HCEC 1CT (cell line): ENCODE measurements at places on chromosomes 3 and 15.

DNA sequence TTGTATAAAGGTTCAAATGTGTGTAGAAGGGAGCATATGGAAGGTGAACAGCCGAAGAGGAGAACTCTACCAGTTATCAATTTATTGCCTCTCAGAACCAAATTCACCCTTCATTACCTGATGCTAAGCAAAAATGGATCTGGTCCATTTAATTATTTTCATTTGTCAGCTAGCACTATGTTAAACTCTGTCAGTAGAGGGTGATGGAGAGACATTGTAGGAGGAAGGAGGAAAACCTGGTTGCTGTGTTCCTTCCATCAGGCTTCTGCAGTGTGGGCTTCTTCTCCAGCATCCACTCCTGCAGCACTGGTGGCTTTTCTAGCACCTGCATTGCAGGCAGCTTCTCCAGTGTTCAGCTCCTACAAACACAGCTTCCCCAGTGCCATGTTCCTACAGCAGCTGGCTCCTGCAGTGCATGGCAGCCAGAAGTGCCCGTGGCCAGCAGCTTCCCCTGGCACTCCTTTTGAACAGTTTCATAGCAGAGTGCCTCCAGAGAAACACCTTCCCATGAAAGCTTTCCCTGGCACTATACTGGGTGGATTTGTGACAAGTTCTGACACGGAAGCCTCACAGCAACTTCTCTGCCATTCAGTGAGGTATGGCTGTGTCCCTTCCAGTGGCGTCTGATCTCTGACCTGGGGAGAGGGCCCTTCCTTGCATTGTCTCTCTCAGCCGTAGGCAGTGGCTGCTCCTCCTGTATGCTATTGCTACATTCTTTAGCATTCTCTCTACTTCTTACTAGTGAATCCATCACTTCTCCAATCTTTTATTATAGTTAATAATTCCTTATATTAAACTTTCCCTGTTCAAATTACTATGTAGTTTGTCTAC lies 14.6 kb upstream of the IL17RD start:
- DNase-seq = peak; percentile 12

GRCh38 chr15:52343831-52344230 lies 48.2 kb upstream of the MYO5C start:
- no peak for DNase-seq

DNA sequence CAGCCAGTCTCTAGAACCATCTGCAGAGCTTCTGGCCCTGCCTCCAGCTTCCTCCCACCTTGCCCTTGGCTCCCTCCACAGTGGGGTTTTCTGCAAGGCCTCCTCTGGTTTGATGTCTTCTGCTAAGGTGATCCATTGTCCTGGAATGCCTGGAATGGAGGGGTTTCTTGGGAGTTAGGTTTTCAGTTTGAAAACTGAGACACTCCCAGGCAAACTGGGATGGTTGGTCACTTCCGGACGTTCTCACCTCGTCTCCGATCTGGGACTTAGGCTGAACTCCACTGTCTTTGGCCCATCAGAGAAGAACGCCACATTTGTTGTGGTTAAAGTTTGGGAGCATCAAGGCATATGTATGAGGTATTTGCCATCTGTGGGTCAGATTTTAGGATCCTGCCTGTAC lies 77.4 kb upstream of the KLHL25 start:
- no peak for DNase-seq

- peak; percentile 34 for DNase-seq
These were observed 21.3 kb upstream of the PLCH1 start for GRCh38 chr3:155766206-155766605.

DNA sequence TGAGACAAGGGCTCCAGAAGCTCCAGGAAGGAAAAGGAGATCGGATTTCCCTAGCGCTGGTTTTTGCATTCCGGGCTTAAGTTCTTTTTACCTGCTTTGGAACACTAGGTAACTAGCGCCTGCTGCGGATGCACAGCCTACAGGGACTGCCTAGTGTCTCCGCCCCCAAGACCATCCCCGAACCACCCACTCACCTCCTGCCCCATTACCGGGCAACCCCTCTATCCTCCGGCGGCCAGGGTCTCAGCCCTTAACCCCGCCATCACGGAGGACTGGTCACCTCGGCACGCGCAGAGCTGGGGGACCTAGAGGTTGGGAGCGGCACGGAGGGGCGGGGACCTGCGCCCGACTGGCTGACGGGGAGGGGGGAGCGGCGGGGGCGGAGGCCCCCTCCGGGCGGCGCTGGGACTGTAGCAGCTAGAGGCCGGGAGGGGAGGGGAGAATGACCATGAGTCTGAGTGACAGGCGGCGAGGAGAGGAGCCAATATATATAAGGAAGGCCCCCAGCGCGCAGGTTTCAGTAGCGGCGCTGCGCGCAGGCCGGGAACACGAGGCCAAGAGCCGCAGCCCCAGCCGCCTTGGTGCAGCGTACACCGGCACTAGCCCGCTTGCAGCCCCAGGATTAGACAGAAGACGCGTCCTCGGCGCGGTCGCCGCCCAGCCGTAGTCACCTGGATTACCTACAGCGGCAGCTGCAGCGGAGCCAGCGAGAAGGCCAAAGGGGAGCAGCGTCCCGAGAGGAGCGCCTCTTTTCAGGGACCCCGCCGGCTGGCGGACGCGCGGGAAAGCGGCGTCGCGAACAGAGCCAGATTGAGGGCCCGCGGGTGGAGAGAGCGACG lies at the start of gene DLL4:
DLL4 (plus strand) TSS at position 520 of the 839 bp plus-strand sequence. CDS start 329 bp downstream, outside the sequence.
- peak; percentile 69 for DNase-seq
